ENCODE measurements at places on chromosomes 7 and 10.

- DNase-seq = no peak
Measured at GRCh38 chr10:124510759-124511158, 49.1 kb downstream of the LHPP start.

GRCh38 chr7:152594801-152595200 is 81.1 kb downstream of the XRCC2 start:
- DNase-seq = no peak

DNA sequence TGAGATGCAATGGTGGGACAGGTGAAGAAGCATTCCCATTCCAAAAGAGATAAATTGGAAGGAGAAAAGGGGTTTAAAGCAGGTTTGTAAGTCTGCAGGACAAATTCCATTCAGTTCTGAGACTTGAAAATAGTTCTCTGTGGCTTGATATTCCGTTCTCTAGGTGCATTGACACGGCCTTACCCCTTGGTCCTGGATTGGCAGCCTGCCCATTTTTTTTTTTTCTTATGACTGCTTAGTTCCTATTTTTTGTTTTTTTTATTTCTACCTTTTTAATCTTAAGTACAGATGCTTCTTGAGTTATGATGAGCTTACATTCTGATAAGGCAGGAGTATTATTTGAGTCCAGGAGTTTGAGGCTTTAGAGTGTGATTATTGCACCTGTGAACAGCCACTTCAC is 70.6 kb downstream of the MLLT10 start:
- no peak for DNase-seq

DNA sequence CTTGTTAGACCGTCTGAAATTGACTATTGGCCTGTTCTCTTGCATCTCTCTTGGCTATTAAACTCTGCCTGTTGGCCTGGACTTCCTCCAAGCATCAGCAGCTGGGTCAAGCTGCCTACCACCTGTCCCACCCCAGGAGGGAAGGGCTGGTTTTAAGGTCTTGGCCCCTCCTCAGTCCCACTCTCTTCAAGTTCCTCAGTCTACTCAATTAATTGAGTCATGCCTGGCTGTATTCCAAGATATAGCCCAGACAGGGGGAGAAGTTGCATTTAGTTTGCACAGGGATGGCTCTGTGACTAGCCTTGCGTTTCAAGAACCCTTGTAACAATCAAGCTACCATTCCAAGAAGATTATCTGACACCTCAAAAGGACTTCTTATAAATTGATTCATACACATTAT is 113.8 kb upstream of the GLI3 start:
- no peak for DNase-seq

GRCh38 chr10:110651044-110651958 is 7.2 kb downstream of the RBM20 start:
- DNase-seq = peak; percentile 36

DNA sequence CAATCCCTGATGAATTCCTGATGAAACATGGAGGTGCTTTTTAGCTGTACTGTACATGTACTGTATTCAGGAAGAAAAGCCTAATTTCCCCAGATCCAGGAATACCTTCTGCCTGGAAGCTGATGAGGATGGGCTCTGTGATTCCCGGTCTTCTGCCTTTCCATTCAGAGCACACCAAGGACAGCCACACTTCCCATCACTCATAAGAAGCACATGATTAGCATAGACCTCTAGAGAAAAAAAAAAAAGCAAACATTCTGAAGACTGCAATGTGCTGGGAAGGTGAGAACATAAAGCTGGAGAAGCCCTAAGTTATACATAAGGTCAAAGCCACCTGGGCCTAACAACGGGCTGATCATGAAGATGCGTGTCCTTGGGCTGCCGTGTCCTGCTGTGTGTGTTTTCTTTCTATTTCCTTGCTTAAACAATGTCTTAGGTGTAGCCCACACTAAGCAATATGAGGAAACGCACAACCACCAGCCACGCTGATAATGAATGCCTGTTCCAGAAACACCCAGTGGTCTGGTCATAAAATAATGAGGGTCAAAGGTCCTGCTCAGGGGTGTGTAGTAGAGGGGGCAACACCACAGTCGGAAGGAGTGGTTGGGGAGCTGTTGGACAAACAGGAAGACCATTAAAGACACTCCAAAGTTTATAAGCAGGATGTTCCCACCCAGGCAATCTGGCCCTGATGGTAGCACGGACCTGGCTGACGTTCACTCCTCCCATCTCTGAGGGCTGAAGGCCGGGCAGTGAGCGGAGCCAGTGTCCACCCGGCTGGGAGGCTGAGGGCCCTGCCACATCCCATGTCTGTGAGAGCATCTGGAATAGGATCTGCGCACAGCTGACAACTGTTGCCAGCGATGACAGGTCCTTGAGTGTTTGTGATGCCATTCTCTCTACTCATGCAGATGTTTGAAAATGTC is 7.9 kb downstream of the PKD1L1 start:
- no peak for DNase-seq

- no peak for DNase-seq
Measured at GRCh38 chr10:6402349-6402709, 177.7 kb downstream of the PRKCQ start.

DNA sequence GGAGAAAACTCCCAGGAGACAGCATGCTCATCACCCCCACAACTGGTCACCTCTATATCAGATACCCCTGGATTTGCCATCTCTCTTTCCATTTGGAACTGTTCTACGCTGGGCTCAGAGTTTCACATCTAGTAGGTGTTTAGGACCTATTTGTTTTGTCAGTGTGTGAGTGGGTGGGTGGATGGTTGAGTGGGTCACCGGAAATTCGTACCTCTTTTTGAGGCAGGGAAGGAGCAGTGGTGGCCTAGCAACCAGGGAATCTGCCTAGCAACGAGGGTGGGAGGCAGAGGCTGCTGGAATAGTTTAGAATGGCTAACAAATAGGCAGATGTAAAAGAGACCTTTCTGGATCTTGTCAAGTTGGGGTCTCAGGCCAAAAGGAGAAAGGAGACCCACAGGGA is 23.2 kb upstream of the SLF2 start:
- no peak for DNase-seq

DNA sequence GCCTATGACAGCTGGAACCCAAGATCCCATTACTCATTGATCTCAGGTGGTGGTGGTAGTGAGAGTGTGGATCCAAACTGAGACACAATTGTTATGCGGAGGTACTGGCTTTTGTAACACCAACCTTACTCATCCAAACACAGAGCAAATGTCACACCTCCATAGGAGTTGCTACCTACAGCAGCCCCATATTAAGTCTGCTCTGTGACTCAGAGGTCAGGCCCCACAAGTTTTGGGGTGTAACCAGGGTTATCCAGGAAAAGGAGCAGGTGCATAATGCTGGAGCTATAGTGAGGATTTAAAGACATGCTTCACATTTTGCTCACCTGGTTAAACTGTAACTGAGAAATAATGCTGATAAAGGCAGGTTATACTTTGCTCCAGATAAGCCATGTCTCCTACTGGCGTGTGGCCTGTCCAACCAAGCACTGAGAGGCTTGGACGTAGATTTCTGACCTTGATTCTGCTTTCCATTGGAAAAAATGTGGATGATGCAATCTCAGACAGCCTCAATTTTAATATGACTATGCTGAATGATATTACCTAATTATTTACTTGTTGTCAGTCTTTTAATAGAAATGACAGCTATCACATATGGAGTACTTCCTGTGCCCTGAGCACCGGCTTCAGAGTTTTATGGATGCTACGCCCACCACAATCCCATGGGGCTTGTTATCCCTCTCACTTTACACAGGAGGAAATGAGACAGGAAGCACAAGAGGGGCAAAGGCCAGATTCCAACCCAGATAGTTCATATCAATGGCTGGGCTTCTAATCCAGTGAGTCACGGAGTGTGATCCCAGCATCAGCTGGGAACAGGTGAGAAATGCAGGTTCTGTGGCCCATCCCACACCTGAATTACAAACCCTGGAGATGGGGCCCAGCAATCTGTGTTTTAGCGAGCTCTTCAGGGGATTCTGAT is 181.3 kb downstream of the CHN2 start:
- DNase-seq = no peak
